SW 1271 (cell line): ENCODE measurements at places on chromosomes 6 and 20.

GRCh38 chr20:8901237-8902025 is 167.5 kb upstream of the PLCB4 start:
- DNase-seq = no peak

GRCh38 chr6:20271818-20272217 is 59.5 kb upstream of the MBOAT1 start:
- DNase-seq = no peak

DNA sequence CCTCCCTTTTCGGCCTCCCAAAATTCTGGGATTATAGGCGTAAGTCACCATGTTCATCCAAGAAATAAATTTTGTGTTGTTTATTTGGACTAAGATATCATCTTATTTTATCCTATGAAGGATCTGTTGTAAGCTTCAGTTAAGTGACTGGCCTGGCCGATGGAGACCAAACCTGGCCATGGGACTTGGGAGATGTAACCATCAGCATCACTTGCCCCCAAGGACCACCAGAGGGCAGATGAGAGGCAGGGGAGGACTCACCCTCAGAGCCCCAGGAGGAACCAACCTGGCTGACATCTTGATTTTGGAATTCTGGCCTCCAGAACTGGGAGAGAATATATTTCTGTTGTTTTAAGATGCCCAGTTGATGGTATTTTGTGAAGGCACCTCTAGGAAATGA is 266.7 kb downstream of the CDH26 start:
- peak; percentile 40 for DNase-seq

DNA sequence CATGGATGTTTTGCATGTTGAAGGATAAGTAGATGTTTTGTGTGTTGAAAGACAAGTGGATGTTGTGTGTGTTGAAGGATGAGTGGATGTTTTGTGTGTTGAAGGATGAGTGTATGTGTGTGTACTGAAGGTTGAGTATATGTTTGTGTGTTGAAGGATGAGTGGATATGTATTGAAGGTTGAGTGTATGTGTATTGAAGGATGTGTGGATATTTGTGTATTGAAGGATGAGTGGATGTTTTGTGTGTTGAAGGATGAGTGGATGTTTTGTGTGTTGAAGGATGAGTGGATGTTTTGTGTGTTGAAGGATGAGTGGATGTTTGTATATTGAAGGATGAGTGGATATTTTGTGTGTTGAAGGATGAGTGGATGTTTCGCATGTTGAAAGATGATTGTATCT is 325.0 kb downstream of the CDH4 start:
- no peak for DNase-seq

DNA sequence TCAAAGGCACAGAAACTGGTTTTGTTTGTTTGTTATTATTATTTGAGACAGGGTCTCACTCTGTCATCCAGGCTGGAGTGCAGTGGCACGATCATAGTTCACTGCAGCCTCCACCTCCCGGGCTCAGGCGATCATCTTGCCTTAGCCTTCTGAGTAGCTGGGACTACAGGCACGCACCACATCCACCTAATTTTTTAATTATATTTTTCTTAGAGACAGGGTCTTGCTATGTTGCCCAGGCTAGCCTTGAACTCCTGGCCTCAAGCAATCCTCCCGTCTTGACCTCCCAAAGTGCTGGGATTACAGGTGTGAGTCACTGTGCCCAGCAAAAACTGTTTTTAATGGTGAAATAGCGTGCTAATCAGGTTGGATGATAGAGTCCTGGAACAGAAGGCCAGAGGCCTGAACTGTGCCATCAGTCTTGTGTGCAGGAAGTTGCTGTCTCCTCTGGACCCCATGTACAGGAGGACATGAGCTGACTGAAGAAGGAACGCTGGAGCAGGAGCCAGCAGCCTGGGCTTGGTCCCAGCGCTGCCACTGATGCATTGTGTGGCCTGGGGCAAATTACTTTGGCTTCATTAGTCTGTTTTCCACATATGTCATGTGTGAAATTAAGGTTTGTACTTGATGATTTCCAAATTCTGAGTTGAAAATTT is 4.9 kb downstream of the TM9SF4 start:
- DNase-seq = no peak

- DNase-seq = no peak
Measured at GRCh38 chr6:162363757-162364156, 363.8 kb downstream of the PRKN start.

- peak; percentile 70 for DNase-seq
Measured at GRCh38 chr20:22389836-22390542, 194.4 kb downstream of the FOXA2 start.

GRCh38 chr20:20085812-20086211 is 33.5 kb downstream of the CFAP61 start:
- DNase-seq = no peak

GRCh38 chr6:16684195-16684689 is 77.0 kb downstream of the ATXN1 start:
- DNase-seq = no peak

- DNase-seq = peak; percentile 14
Measured at GRCh38 chr6:30730601-30731435, 10.7 kb downstream of the TUBB start.

DNA sequence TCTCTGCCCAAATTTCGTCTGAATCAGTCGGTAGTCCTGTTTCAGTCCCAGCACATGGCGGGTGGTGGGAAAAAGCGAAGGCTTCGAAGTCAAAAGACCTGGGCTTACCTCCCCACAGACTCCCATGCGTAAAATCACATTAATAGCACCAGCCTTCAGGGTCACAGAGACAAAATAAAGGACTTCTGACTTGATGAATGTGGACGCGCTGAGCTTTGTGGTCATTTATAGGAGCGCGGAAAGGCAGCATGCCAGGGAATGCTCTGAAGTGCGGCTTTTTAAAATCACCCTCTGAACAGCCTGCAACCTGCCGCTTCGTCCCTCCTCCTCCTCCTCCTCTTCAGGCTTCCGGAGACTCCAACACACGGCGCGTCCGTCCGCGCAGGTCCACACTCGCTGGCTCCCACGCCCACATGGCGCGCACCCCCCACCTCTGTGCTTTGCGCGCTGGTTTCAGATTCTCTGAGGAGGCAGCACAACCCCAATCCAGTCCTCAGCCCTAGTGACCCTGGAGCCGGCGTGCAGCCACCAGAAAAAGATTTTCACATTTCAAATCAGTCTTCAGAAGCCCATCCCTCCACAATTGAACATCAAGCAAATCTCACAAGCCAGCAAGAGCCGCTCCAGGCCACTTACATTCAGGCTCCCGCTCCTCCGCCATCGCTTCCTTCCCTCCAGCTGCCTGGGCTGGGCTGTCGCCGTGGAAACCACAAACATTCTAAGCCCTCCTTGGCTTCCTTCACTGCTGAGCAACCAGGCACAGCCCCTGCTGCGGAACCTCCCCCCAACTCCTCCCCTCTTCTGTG is at the start of gene C6orf118:
TSS of gene C6orf118 (minus strand) at position 680 of the 806 bp plus-strand sequence. CDS start at position 661, 19 bp downstream.
- DNase-seq = no peak

- no peak for DNase-seq
Measured at GRCh38 chr6:156752666-156753301, 24.4 kb upstream of the ARID1B start.

GRCh38 chr20:34874094-34874654 is 1.5 kb upstream of the GGT7 start:
- peak; percentile 99 for DNase-seq

- no peak for DNase-seq
Measured at GRCh38 chr6:139679516-139680179, 305.2 kb upstream of the CITED2 start.

- DNase-seq = peak; percentile 4
Measured at GRCh38 chr6:25660512-25660911, 8.5 kb downstream of the SCGN start.

GRCh38 chr20:5470943-5471342 is 154.2 kb upstream of the PROKR2 start:
- DNase-seq = no peak

- no peak for DNase-seq
Measured at GRCh38 chr6:40832691-40833090, 206.3 kb downstream of the UNC5CL start.

- DNase-seq = no peak
Measured at GRCh38 chr20:55774628-55775027, 230.7 kb downstream of the CBLN4 start.

DNA sequence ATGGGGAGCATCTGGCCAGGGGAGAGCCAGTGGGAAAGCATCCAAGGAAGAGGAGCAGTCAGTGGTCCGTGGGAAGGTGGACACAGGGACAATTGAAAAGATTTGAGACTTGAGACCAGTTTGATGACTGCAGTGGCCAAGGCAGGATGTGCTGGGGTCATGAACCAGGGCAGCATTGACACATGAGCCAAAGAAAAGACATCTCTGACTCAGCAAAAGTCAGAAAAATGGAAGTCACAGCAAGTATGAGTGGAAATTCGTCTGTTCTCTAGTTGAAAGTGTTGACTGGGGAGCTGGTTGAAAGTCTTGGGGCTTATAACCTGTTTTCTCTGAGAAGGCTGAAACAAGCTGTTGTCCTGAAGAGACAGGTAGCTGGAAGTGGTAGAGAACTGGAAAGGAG is 31.3 kb downstream of the RAB22A start:
- DNase-seq = no peak

- no peak for DNase-seq
Measured at GRCh38 chr20:40103420-40103819, 585.6 kb downstream of the MAFB start.

GRCh38 chr20:24305371-24305770 is 164.1 kb upstream of the SYNDIG1 start:
- DNase-seq = no peak

DNA sequence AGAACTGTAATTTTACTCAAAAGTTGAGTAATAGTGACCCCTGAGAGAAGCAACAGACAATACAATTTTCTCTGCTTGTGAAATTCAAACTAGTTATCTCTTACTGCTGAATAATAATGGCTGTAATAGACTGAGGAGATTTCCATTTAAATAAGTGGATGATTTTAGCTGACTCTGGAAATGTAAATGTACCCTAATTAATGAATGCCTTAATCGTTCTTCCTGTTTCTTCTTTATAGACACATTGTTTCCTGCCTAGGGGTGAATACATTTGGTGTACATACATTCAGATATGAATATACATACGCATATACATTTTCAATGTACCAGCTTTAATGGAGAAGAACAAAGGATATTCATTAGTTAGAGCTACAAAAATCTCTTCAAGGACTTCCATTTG is 611.9 kb downstream of the TFAP2B start:
- no peak for DNase-seq

GRCh38 chr6:68127074-68127473 is 508.0 kb upstream of the ADGRB3 start:
- DNase-seq = no peak

DNA sequence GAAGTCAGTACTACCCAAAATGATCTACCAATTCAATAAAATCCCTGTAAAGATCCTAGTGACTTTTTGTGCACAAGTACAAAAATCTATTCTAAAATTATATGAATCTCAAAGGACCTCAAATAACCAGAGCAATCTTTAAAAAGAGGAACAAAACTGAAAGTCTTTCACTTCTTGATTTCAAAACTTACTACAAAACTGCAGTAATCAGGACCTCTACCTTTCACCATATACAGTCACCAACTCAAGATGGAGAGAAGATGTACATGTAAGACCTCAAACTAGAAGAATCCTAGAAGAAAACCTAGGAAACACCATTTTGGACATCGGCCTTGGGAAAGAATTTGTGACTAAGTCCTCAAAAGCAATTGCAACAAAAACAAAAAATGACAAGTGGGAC is 109.5 kb upstream of the CD93 start:
- no peak for DNase-seq

GRCh38 chr6:142913036-142913510 is 31.9 kb downstream of the HIVEP2 start:
- DNase-seq = no peak

GRCh38 chr6:25731721-25732120 is 22.8 kb upstream of the SLC17A4 start:
- DNase-seq = no peak

- DNase-seq = no peak
Measured at GRCh38 chr20:13251904-13252297, 30.8 kb downstream of the ISM1 start.

- DNase-seq = no peak
Measured at GRCh38 chr6:126063512-126064146, 77.3 kb downstream of the TRMT11 start.

DNA sequence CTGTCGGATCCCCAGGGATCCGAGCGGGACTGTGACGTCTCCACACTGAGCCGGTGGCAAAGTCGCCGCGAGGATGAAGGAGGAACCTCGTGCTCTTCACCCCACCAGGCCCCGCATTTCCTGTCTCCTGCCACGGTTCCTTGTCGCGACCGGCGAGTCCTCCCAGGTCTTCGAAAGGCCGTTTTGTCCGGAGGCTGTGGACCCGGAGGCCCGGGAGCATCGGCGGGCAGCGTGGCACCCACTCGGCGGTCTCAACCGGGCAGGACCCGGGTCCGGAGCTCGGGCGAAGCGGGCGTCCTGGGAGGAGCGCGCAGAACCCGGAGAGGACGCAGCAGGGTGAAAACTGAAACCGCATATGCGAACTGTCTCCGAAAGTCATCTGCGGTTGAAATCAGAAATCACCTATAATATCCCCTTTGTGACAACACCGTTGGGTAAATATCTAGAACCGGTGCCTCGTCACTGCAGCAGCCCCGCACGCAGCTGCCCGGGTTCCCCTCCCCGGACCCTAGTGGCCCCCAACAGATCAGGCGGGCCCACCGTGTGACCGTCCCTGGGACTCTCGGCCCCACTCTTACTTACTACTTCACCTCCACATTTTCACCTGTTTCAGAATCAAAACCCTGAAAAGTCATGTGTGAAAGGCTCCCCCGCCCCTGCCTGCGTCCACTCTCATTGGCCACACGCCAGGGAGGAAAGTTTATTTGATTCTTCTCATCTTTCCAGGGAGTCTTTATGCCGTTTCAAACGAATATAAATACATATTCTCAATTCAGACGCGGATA is 3.1 kb upstream of the ULBP2 start:
- no peak for DNase-seq

DNA sequence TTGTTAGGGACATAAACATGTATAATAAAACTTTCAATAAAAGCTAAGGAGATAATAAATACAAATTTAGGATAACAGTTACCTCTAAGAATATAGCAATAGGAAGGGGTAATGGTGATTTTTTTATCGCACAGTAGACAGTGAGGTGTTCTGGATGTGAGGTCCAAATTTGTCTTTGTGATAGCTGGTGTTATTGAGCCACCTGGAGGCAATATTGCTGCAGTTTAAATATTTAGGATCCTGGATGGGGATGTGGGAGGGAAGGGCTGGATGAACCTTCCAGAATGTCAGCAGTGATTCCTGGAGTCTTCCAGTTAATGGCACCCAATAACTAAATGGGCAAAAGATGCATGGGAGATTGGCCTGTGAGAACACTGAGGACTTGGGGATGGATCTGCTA is 13.9 kb downstream of the DEFB123 start:
- peak; percentile 42 for DNase-seq
